Uterus (tissue), 4 donors: ENCODE measurements at places on chromosomes 7 and 10. TPM values are rescaled to one million over a fixed set of nuclear protein-coding genes. Genes with fewer than 3 reads are reported as not detected.
A peak's percentile ranks its signal among the peaks of the same experiment; 100 is the strongest.

DNA sequence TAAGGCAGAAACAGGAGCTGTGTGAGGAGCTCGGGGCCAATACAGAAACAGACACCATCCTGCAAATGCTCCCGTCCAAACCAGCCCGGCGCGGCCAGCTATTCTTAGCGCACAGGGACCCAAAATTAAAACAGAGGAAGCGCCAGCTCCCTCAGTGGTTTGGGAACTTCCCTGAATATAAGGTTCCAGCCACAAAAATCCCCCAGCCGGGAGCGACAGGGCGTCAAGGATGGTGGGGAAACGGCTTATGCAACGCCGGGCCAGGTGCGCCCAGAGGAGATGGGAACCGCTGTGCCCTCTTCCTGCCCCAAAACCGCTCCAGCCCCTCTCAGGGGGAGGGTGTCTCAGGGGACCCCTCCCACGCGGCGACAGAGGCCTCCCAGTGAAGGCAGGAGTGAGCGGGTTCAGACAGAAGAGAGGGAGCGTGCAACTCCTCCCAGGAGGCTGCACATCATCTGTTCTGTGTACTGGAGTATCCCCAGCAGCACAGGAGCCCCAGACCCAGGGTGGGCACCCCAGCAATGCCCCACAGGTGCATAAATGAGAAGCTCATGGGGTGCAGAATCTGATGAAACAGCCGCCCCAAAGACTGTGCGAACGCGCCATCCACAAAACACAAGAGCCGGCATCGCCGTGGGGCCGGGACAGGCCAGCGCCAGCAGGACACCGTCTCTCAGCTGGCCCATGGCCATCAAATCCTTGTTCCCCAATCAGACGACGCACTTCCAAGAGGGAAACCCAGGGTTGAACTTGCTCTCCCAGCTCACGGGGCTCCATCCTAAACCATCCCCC is 73.9 kb upstream of the PDGFA start:
- H3K4me3 ChIP-seq, result no peak overlapping the region
- H3K27ac ChIP-seq, result no peak overlapping the region

DNA sequence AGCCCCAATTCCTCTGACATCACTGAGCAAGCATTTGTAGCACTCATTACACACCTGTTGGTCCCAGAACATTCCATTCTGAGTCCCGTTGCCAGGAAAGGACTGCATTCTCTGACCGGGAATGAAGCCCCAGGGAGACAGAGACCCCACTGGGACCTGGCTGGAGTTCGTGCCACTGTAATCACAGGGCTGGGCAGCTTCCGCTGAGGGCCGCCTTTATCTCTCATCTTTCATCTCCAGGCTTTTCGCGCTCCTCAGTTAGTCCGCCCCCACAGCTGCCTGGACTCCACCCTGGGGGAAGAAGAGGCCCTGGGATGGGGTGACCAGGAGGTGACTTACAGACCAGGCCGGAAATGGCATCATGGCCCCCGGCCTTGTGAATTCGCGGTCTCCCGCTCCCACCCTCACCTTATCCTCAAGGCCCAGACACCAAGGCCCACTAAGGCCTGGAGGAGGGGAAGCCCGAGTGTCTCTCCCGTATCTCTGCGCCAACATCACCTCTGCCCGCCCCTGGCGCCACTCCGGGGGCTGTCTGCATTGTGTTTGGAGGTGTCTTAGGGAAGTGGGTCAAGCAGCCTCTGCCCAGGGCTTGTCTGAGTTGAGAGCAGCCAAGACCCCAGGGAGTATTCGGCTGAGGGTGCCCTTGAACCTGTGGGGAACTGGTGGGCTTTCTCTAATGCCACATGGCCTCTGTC is 75.4 kb downstream of the PROSER2 start:
- no peaks in the 10 kb centered on the region for H3K27me3 ChIP-seq
- DNase-seq, result no peak
- H3K4me3 ChIP-seq, result no peak overlapping the region
- H3K36me3 ChIP-seq, result no peaks in the 10 kb centered on the region

GRCh38 chr10:36116731-36117130 is 474.6 kb upstream of the FZD8 start:
- peak overlapping the region; percentile 64 for H3K27ac ChIP-seq
- H3K4me3 ChIP-seq, result no peak overlapping the region
- no peaks in the 10 kb centered on the region for H3K4me1 ChIP-seq
- DNase-seq, result no peak
- H3K36me3 ChIP-seq, result no peaks in the 10 kb centered on the region

- DNase-seq, result no peak
- H3K4me1 ChIP-seq, result no peaks in the 10 kb centered on the region
- no peaks in the 10 kb centered on the region for H3K27me3 ChIP-seq
- no peak overlapping the region for H3K27ac ChIP-seq
Observed at GRCh38 chr7:7498856-7499255, 36.8 kb downstream of the COL28A1 start.

GRCh38 chr7:116429986-116430619 is 69.4 kb upstream of the CAV2 start:
- H3K36me3 ChIP-seq, result no peaks in the 10 kb centered on the region
- H3K4me3 ChIP-seq, result no peak overlapping the region
- peaks cover 14% of the 10 kb centered on the region for H3K4me1 ChIP-seq
- H3K27me3 ChIP-seq, result no peaks in the 10 kb centered on the region
- no peak for DNase-seq

- H3K36me3 ChIP-seq, result no peaks in the 10 kb centered on the region
- H3K27ac ChIP-seq, result peak overlapping the region; percentile 80
- no peaks in the 10 kb centered on the region for H3K27me3 ChIP-seq
Observed at GRCh38 chr10:10870523-10871241, 147.0 kb upstream of the CELF2 start.

DNA sequence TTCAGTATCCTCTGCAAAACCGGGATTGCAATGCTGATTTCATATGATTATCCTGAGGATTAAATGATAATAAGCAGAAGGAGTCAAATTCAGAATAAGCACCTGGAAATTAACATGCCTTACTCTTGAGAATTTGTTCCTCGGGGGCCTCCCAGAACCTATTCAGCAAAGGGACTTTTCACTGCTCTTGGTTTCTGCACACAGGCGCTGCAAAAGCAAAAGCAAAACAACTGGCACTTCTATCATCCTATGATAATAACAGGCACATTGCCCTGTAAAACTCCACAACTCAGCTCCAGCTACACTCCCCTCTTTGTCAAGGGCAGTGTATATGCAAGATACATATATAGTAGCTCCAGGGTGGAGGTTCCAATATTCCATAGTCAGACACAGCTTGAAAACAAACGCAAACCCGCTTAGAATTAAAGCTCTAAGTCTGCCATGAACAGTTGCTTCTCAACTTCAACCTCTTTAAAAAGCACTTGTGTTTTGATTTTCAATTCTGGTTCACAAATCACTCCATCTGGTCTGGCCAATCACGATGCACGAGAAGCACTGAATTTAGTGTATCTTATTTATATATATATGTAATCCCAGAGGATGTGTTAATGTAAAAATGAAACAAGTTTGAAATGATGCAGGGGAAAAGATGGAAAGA is 119.9 kb upstream of the PTER start:
- no peak overlapping the region for H3K4me3 ChIP-seq
- no peaks in the 10 kb centered on the region for H3K4me1 ChIP-seq
- H3K36me3 ChIP-seq, result no peaks in the 10 kb centered on the region
- H3K27me3 ChIP-seq, result no peaks in the 10 kb centered on the region
- DNase-seq, result no peak

DNA sequence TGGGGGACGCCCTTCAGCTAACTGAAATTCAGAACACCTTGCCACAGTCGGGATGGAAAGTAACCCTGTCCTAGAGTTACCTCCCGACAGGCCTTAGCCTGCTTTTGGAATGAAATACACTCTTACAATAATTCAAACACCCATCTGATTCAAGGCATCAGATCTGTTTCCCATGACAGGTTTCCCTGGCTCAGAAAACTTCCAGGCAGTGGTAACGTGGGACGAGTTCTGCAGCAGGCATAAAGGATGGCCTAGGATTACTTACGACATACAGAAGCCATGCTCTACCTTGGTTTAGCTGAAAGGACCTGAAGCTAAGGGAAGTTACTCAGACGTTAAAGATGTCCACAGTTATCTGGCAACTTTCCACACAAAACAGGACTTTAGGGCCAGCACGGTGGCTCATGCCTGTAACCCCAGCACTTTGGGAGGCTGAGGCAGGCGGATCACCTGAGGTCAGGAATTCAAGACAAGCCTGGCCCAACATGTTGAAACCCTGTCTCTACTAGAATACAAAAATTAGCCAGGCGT is 5.0 kb downstream of the PAXIP1 start:
- no peak overlapping the region for H3K4me3 ChIP-seq
- H3K27ac ChIP-seq, result no peak overlapping the region
- no peak for DNase-seq
- H3K27me3 ChIP-seq, result no peaks in the 10 kb centered on the region
- no peaks in the 10 kb centered on the region for H3K36me3 ChIP-seq

- no peak overlapping the region for H3K27ac ChIP-seq
- H3K4me3 ChIP-seq, result no peak overlapping the region
- no peak for DNase-seq
- H3K36me3 ChIP-seq, result no peaks in the 10 kb centered on the region
- H3K27me3 ChIP-seq, result no peaks in the 10 kb centered on the region
Observed at GRCh38 chr10:17244700-17245365, 16.8 kb downstream of the VIM start.

- DNase-seq, result no peak
- no peaks in the 10 kb centered on the region for H3K27me3 ChIP-seq
- no peaks in the 10 kb centered on the region for H3K36me3 ChIP-seq
- H3K4me3 ChIP-seq, result no peak overlapping the region
- no peak overlapping the region for H3K27ac ChIP-seq
- H3K4me1 ChIP-seq, result no peaks in the 10 kb centered on the region
Observed at GRCh38 chr7:50869108-50869725, 86.5 kb upstream of the GRB10 start.

The RADIL gene
- 5.0 TPM for total RNA-seq

The WNT8B gene
- not detected for total RNA-seq

DNA sequence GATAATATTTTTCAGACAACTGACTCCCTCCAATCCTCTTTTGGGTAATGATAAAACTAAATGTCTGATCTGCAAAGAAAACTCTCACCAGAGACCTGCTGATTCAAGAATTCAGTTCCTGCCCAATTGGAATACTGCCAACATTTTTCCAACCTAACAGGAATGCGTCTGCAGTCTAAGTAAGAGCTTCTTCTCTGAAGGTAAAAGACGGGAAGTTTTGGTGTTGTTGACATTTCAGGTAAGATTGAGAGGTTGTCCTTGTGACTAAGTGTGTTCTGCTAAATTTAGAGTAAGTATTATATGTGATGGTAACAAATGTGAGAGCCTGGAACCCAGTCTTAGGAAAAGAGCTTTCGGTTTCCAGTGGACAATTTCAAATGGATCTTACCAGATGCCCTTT is 17.6 kb downstream of the IFIT5 start:
- H3K27me3 ChIP-seq, result no peaks in the 10 kb centered on the region
- H3K4me1 ChIP-seq, result no peaks in the 10 kb centered on the region
- H3K27ac ChIP-seq, result no peak overlapping the region
- no peaks in the 10 kb centered on the region for H3K36me3 ChIP-seq
- DNase-seq, result no peak
- no peak overlapping the region for H3K4me3 ChIP-seq

- H3K27ac ChIP-seq, result no peak overlapping the region
- no peak for DNase-seq
- H3K27me3 ChIP-seq, result no peaks in the 10 kb centered on the region
- H3K36me3 ChIP-seq, result no peaks in the 10 kb centered on the region
- no peaks in the 10 kb centered on the region for H3K4me1 ChIP-seq
Observed at GRCh38 chr10:64571056-64571455, 1049.9 kb downstream of the REEP3 start.

The SLC18A3 gene
- 0.07 TPM for total RNA-seq

DNA sequence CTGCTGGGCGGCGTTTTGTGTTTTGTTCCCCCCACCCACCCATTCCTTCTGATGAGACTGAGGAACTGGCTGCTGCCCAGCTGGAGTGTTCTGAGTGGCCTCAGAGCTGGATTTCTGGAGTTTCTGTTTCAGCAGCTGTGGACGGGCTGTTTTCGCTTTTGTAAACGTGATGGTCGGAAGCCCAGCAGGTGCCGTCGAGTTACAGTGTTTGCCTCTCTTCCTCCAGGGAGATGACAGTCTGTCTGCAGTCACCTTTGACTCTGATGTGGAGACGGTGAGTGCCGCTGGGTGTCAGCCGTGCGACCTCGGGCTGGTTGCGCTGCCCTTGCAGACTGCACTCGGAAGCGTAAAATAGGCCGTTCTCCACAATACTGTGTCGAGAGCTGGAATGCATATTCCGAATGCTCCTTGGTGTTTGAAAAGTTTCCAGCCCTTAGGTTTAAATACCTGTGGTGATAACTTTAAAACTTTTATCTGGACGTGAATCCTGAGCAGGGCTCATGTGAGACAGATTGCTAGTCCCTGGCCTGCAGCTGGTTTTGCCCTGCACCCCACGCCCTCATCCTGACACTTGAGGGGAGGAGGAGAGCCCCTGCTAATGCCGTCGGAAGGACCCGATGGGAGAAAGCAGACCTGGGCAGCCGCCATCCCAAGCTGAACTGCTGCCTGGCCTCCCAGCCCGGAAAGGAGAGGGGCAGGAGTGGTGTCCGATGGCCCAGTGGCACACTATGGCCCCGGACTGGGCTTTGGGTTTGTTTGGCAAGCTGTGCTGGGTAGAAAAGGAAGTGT is 8.3 kb downstream of the IQCE start:
- no peak overlapping the region for H3K27ac ChIP-seq
- H3K36me3 ChIP-seq, result no peaks in the 10 kb centered on the region
- H3K4me1 ChIP-seq, result no peaks in the 10 kb centered on the region
- no peaks in the 10 kb centered on the region for H3K27me3 ChIP-seq
- no peak for DNase-seq
- no peak overlapping the region for H3K4me3 ChIP-seq

GRCh38 chr10:8130973-8131911 is 76.8 kb downstream of the GATA3 start:
- no peak overlapping the region for H3K27ac ChIP-seq
- H3K27me3 ChIP-seq, result no peaks in the 10 kb centered on the region
- no peak overlapping the region for H3K4me3 ChIP-seq
- H3K36me3 ChIP-seq, result no peaks in the 10 kb centered on the region

GRCh38 chr7:112556633-112557032 is 75.8 kb downstream of the LSMEM1 start:
- H3K4me1 ChIP-seq, result no peaks in the 10 kb centered on the region
- no peak overlapping the region for H3K27ac ChIP-seq
- H3K27me3 ChIP-seq, result no peaks in the 10 kb centered on the region
- no peak overlapping the region for H3K4me3 ChIP-seq
- no peaks in the 10 kb centered on the region for H3K36me3 ChIP-seq

The OR13A1 gene
- total RNA-seq, result not detected

DNA sequence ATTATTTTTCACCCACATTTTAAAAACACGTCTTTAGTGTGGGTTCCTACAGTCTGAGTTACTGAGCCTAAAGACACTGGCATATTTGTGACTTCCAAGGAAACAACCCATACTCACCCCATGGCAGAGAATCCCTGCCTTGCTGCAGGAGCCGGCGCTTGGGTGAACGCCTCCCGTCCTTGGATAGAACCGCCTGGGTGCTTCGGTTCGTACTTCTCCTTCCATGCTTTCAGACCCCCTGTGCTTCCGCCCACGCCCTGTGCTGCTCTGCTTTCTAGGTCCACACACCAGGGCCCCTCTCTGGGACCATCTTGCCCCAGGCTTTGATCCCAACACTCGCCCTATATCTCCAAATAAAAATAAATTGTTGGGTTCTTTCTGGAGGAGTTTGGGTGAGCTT is 125.8 kb downstream of the PTPRN2 start:
- DNase-seq, result no peak
- no peak overlapping the region for H3K27ac ChIP-seq
- no peaks in the 10 kb centered on the region for H3K4me1 ChIP-seq
- no peaks in the 10 kb centered on the region for H3K36me3 ChIP-seq
- no peaks in the 10 kb centered on the region for H3K27me3 ChIP-seq
- H3K4me3 ChIP-seq, result no peak overlapping the region

The GIMAP2 gene
- total RNA-seq, result 20.1 TPM
